ENCODE measurements at places on chromosomes 4 and X.

DNA sequence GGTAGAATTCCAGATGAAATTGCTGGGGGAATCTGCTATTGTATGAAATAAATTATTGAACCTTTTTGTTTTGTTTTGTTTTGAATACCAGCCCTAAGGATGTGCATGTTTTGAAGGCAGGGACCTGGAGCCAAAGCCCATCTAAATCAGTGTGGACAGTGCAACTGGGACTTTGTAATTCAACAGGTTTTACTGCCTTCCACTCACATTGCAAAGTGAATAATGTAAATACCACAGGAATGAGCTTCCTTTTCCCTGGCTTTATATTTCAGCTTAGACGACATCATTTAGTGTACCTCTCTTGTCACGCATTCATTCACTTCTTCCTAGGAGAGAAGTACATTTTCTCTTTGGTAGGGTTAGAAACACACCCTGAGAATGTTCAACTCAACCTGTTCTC, 795.0 kb downstream of the CENPC start:
- no peaks in the 10 kb centered on the region for H3K4me1 ChIP-seq
- no peaks in the 10 kb centered on the region for H3K27me3 ChIP-seq
- no peaks in the 10 kb centered on the region for H3K36me3 ChIP-seq

- no peaks in the 10 kb centered on the region for H3K4me1 ChIP-seq
- H3K4me3 ChIP-seq = no peak overlapping the region
- H3K36me3 ChIP-seq = no peaks in the 10 kb centered on the region
- no peak overlapping the region for H3K27ac ChIP-seq
- no peak for DNase-seq
- H3K27me3 ChIP-seq = no peaks in the 10 kb centered on the region
These were observed 4.9 kb downstream of the PORCN start for GRCh38 chrX:48513670-48514069.

DNA sequence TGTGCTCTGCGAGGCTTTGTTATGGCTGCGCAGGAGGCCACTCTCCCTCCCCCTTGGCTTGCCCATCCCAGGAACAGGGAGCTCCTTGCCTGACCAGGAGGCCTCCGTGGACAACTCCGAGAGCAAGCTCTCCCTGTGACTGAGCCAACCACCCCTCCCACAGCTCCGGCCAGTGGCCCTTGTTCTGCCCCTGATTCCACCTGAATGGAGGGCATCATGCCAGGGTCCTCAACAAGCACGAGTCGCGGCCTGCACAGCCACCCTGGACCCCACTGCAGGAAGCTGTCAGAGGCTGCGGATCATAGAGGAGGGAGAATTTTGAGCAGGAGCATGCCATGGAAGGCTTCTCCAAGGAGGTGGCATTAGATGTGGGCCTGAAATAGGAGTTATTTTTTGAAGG, 44.8 kb upstream of the GRPEL1 start:
- no peak for DNase-seq
- H3K4me1 ChIP-seq = no peaks in the 10 kb centered on the region
- H3K27me3 ChIP-seq = no peaks in the 10 kb centered on the region
- no peak overlapping the region for H3K27ac ChIP-seq
- no peaks in the 10 kb centered on the region for H3K36me3 ChIP-seq

- H3K36me3 ChIP-seq = no peaks in the 10 kb centered on the region
- no peak overlapping the region for H3K27ac ChIP-seq
- no peak overlapping the region for H3K4me3 ChIP-seq
- no peak for DNase-seq
- no peaks in the 10 kb centered on the region for H3K27me3 ChIP-seq
- H3K4me1 ChIP-seq = no peaks in the 10 kb centered on the region
These were observed 52.8 kb upstream of the PSAPL1 start for GRCh38 chr4:7487502-7487901.

DNA sequence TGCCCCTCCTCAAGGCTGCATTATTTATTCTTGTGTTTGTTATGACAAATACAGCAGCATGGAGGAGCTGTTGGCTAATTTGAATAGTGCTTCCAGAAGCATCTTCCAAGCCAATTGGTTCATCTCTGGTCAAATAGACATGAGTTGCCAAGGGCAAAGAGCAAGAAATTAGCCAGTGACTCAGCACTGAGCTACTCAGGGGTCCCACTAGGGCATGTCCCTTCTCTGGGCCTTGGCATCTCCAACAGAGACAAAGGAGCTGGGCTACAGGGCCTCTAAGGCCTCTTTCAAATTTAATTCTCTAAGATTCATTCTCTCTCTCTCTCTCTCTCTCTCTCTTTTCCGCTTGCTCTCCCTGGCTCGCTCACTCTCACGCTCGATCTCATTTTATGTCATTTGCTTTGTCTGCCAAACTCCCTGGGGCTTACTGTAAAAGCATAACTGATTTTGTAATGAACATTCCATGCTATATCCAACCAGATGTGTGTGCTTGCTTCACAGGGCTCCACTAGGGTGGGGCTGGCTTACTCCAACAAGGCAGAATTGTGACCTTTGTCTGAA, 86.7 kb upstream of the MAGEA4 start:
- no peaks in the 10 kb centered on the region for H3K4me1 ChIP-seq
- no peaks in the 10 kb centered on the region for H3K27me3 ChIP-seq
- no peak for DNase-seq
- H3K4me3 ChIP-seq = no peak overlapping the region
- H3K36me3 ChIP-seq = no peaks in the 10 kb centered on the region

- no peaks in the 10 kb centered on the region for H3K4me1 ChIP-seq
- peak overlapping the region; percentile 54 for H3K27ac ChIP-seq
- no peak overlapping the region for H3K4me3 ChIP-seq
- no peaks in the 10 kb centered on the region for H3K27me3 ChIP-seq
These were observed 19.4 kb downstream of the TMSB4X start for GRCh38 chrX:12994321-12994720.

DNA sequence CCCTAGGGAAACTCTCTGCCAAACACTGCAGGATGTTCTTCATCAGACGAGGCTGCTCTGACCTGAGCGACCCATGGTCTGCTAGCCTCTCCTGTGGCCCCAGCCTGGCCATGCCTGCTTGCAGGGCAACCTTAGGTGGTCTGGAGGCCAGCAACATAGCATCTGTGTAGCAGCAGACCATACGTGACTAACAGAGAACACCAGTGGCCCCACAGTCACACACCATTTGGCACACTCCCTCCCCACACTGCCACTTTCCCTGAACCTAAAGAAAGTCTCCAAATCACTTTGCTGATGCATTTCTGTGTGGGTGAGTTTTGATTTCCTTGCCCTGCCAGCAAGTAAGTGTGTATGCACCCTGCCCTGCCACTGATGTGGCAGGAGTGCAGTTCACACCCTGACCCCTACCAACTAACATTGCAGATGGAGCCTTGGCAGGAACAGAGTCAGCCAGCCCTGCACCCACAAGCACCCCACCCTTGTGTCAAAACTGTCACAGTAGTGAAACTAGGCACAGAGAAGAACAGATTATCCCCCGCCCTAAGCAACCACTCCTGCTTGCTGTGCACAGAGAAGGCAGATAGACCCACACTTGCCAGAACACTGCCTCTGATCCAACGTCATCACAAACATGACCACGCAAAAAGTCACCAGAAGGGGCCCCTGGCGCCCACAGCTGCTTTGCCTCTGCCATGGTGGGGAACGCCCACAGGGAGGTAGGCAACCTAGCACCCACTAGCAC, 249.1 kb downstream of the SPIN4 start:
- no peak for DNase-seq
- H3K4me3 ChIP-seq = no peak overlapping the region
- H3K27ac ChIP-seq = no peak overlapping the region
- H3K36me3 ChIP-seq = no peaks in the 10 kb centered on the region
- H3K27me3 ChIP-seq = no peaks in the 10 kb centered on the region
- no peaks in the 10 kb centered on the region for H3K4me1 ChIP-seq

- no peaks in the 10 kb centered on the region for H3K4me1 ChIP-seq
- no peak for DNase-seq
- H3K4me3 ChIP-seq = no peak overlapping the region
- no peak overlapping the region for H3K27ac ChIP-seq
- H3K27me3 ChIP-seq = no peaks in the 10 kb centered on the region
These were observed 181.3 kb downstream of the SOWAHB start for GRCh38 chr4:76716658-76717057.

DNA sequence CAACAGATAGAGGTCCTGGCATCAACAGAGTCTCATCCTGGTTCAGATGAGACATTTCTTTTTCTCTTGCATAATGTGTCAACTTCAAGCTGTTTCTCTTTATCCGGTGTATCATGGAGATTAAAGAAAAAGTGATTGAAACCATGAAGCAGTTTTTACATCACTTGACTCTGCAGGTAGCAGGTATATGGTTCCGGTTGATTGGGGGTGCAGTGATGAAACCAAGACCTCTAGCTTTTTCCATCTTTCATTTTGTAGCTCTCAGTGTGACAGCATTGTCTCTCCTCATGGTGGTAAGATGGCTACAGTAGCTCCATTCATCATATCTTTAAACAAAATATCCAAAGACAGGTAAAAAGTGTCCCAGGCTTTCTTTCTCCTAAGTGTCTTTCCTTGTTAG, 2.4 kb upstream of the HOPX start:
- no peak overlapping the region for H3K4me3 ChIP-seq
- H3K27me3 ChIP-seq = peaks cover 3% of the 10 kb centered on the region
- H3K36me3 ChIP-seq = no peaks in the 10 kb centered on the region
- no peak for DNase-seq

DNA sequence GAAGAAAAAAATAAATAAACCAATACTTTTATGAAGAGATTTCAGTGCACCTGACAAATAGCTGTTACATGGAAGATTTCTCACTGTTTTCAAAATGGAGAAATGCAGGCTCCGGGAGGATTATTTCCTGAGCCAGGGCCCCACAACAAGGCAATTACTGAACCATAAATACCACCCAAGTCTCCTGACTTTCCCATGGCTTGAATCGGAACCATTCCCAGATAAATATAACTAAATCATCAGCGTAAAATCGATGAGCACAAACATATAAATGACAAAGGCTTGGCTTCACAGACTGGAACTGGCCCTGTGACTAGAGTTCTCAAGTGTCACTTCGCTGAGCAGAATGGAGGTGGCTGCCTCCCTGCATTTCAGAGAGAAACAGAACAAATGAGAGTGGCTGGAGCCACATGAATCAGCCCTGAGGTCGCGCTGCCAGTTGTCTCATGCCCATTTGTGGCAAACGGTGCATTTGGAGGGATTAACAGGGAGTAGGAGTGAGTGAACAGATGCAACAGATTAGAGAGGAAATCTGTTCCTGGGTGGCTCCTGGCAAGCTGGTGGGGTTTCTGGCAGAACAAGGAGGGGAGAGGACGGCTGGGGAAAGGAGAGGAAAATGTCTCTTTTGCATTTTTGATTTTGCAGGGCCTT, 57.3 kb upstream of the STIM2 start:
- no peak overlapping the region for H3K4me3 ChIP-seq

- no peaks in the 10 kb centered on the region for H3K4me1 ChIP-seq
- no peaks in the 10 kb centered on the region for H3K27me3 ChIP-seq
- H3K27ac ChIP-seq = no peak overlapping the region
- H3K4me3 ChIP-seq = no peak overlapping the region
These were observed 305.5 kb downstream of the FAT4 start for GRCh38 chr4:125620066-125620860.

DNA sequence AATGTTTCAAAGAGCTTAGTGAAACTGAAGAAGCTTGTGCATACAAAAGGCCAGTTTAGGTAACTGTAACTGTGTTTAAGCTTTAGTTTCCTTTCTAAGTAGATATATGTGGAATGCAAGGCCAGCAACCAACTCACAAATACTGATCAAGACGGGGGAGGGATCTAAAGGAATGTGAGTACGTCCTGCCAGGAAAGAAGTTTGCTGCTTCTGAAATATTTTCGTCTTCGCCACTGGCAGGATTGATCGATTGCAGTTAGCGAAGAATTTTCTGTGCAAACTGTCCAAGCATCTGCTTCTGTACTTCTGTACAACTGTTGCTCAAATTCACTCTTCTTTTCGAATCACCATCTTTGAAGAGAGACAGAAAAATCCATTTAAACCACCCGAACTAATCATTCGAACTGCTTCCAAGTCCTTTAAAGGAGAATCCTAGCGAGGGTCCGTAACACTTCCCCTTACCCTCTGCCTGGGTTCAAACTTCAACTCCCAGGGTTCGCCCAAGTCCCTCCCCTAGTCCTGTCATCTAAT, 373 bp upstream of the INTS6L start:
- DNase-seq = no peak
- peak overlapping the region; percentile 91 for H3K27ac ChIP-seq
- H3K27me3 ChIP-seq = no peaks in the 10 kb centered on the region
- H3K36me3 ChIP-seq = no peaks in the 10 kb centered on the region
- peak overlapping the region; percentile 45 for H3K4me3 ChIP-seq

- H3K4me3 ChIP-seq = no peak overlapping the region
- DNase-seq = no peak
- H3K27ac ChIP-seq = no peak overlapping the region
- H3K27me3 ChIP-seq = no peaks in the 10 kb centered on the region
- H3K36me3 ChIP-seq = no peaks in the 10 kb centered on the region
These were observed 1591.7 kb upstream of the ADGRL3 start for GRCh38 chr4:59608466-59608865.

DNA sequence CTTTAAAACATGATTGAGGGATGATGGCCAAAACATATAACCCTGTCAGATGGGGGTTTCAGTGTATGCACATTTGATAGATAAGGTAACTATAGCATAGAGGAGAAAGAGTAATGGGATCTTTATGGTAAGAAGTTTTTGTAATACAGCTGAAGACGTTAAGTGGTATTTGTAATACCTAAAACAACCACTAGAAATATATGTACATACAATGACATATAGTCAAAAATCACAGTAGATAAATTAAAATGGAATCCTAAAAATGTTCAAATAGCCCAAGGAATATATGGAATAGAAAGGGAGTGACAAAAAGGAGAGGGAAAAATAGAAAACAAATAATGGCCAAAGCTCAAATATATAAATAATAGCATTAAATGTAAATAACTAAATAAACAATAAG, 371.3 kb upstream of the FSTL5 start:
- no peak overlapping the region for H3K4me3 ChIP-seq
- no peaks in the 10 kb centered on the region for H3K27me3 ChIP-seq
- no peaks in the 10 kb centered on the region for H3K36me3 ChIP-seq
- H3K27ac ChIP-seq = no peak overlapping the region

GRCh38 chr4:83618431-83618830, 82.5 kb downstream of the GPAT3 start:
- no peaks in the 10 kb centered on the region for H3K27me3 ChIP-seq
- peak; percentile 65 for DNase-seq
- peaks cover 6% of the 10 kb centered on the region for H3K4me1 ChIP-seq
- H3K36me3 ChIP-seq = no peaks in the 10 kb centered on the region

DNA sequence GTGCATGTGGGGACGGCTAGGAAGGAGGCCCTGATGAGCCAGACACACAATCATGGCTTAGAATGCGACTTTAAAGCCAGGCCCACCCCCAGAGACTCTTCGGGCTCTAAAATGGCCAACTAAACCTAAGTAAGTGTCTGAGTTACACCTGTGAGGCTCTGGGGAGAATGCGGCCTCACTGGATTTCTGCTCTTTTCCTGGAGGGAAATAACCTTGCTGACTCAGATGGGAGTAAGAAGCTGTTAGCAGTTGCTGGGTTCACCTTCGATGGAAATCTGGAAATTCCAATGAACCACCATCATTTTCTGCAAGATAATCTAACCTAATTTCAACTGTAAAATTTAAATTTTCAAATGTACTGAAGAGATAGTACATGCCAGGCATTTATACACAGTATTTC, 97.6 kb upstream of the MAML3 start:
- H3K4me3 ChIP-seq = no peak overlapping the region
- H3K4me1 ChIP-seq = no peaks in the 10 kb centered on the region
- H3K36me3 ChIP-seq = no peaks in the 10 kb centered on the region
- no peak overlapping the region for H3K27ac ChIP-seq
- no peaks in the 10 kb centered on the region for H3K27me3 ChIP-seq

- no peak overlapping the region for H3K27ac ChIP-seq
- no peaks in the 10 kb centered on the region for H3K27me3 ChIP-seq
- DNase-seq = no peak
- no peaks in the 10 kb centered on the region for H3K4me1 ChIP-seq
- no peaks in the 10 kb centered on the region for H3K36me3 ChIP-seq
- H3K4me3 ChIP-seq = no peak overlapping the region
These were observed 55.5 kb downstream of the MID1IP1 start for GRCh38 chrX:38856670-38857265.
